ENCODE measurements at places on chromosomes 7 and 10.
A peak's percentile ranks its signal among the peaks of the same experiment; 100 is the strongest.

- DNase-seq: no peak
Measured at GRCh38 chr7:56471811-56472210, 355.6 kb upstream of the NUPR2 start.

GRCh38 chr10:116490028-116490662 is 55.6 kb upstream of the PNLIP start:
- DNase-seq: no peak

DNA sequence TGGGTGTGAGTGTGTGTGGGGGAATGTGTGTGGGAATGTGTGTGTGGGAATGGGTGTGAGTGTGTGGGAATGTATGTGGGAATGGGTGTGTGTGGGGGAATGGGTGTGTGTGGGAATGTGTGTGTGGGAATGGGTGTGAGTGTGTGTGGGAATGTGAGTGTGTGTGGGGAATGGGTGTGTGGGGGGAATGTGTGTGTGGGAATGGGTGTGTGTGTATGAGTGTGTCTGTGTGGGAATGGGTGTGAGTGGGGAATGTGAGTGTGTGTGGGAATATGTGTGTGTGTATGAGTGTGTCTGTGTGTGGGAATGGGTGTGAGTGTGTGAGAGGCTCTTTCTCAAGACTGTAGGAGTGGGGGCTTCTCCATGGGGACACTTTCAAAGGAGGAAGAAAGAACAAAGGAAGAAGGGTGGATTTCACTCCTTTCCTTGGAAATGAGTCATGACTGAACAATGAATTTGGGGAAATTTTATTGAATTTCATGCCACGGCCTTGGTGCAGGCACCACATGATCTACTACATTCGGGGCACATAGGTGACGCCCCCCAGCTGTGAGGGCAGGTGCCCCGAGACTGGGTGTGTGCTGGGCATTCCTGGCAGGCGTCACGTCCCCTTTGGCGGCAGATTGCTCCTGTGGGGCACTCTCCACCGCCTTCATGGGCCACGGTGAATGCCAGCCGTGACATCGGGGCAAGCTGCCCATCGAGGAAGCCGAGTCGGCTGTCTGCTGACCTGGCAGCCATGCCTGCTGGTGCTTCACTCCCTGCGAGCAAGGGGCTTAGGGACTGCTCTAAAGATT is 88.8 kb upstream of the INSIG1 start:
- no peak for DNase-seq

GRCh38 chr7:100130608-100131453 is 4.1 kb downstream of the MBLAC1 start:
- peak; percentile 81 for DNase-seq

DNA sequence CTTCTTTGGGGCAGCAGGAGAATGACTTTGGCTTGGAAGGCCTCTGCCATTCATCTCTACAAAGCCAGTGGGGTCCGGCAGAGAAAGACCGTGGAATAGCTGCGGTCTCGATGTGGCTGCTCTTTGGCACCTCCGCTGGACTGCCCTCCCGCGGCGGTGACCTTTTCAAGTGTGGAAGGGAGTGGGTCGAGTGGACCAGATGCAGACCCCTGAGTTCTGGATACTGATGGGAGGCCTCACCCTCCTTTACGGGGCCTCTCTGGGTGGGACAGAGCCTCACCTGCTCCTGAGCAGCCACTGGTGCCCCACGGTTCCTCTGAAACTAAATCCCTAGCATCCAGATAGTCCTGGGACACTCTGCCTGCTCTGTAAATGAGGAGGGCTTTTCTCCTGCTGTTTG is 113.1 kb downstream of the NT5C2 start:
- no peak for DNase-seq

- DNase-seq: no peak
Measured at GRCh38 chr7:71348821-71349681, 217.1 kb downstream of the GALNT17 start.

DNA sequence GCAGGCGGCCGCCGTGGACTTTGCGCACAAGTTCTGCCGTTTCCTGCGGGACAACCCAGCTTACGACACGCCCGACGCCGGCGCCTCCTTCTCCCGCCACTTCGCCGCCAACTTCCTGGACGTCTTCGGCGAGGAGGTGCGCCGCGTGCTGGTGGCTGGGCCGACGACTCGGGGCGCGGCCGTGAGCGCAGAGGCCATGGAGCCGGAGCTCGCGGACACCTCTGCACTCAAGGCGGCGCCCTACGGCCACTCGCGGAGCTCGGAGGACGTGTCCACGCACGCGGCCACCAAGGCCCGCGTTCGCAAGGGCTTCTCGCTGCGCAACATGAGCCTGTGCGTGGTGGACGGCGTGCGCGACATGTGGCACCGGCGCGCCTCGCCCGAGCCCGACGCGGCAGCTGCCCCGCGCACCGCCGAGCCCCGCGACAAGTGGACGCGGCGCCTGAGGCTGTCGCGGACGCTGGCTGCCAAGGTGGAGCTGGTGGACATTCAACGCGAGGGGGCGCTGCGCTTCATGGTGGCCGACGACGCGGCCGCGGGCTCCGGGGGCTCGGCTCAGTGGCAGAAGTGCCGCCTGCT is 14.1 kb downstream of the SH2B2 start:
- no peak for DNase-seq
